ENCODE measurements at places on chromosomes 4 and X. TPM values are rescaled to one million over a fixed set of nuclear protein-coding genes. Genes with fewer than 3 reads are reported as not detected.

ADH6 gene
- total RNA-seq: not detected

FRG2 gene
- 0.17 TPM for total RNA-seq

CXCL6 gene
- 0.15 TPM for total RNA-seq

SMIM10 gene
- total RNA-seq: 12.6 TPM

ADH5 gene
- 126 TPM for total RNA-seq

TRIML2 gene
- 0.27 TPM for total RNA-seq

EXOC1 gene
- 13.8 TPM for total RNA-seq

TMSB15B gene
- 34.3 TPM for total RNA-seq

DBET gene
- not detected for total RNA-seq

RAI2 gene
- total RNA-seq: not detected

REELD1 gene
- total RNA-seq: not detected

SCML1 gene
- total RNA-seq: 10.3 TPM

BEX5 gene
- total RNA-seq: 1.4 TPM

MAOB gene
- total RNA-seq: 0.30 TPM

MND1 gene
- total RNA-seq: 18.4 TPM

SLC34A2 gene
- total RNA-seq: not detected

FAM53A gene
- 7.3 TPM for total RNA-seq

ODAM gene
- not detected for total RNA-seq

ZXDA gene
- 6.8 TPM for total RNA-seq

MEPE gene
- total RNA-seq: 0.07 TPM

GPR143 gene
- total RNA-seq: not detected

MSANTD1 gene
- not detected for total RNA-seq

RAB9B gene
- 5.5 TPM for total RNA-seq

CT47B1 gene
- total RNA-seq: not detected

IRS4 gene
- not detected for total RNA-seq

FANCB gene
- total RNA-seq: 10.4 TPM

ADGRG2 gene
- total RNA-seq: not detected

HTR2C gene
- total RNA-seq: 0.76 TPM

CNOT6L gene
- 5.8 TPM for total RNA-seq

SYP gene
- 0.25 TPM for total RNA-seq

PCDH11X gene
- total RNA-seq: not detected

CT45A1 gene
- total RNA-seq: not detected

S100G gene
- total RNA-seq: not detected

SHROOM2 gene
- total RNA-seq: 0.98 TPM

RNF175 gene
- total RNA-seq: not detected

AASDH gene
- total RNA-seq: 7.3 TPM

ATOH1 gene
- total RNA-seq: not detected

EREG gene
- 1.6 TPM for total RNA-seq

PPEF2 gene
- total RNA-seq: not detected

SUPT20HL2 gene
- total RNA-seq: not detected

LRCH2 gene
- 15.8 TPM for total RNA-seq

TRIM75 gene
- not detected for total RNA-seq

PWWP3B gene
- not detected for total RNA-seq

CD38 gene
- total RNA-seq: 0.44 TPM

BEX2 gene
- total RNA-seq: 8.9 TPM

SLC30A9 gene
- total RNA-seq: 51.8 TPM

RGN gene
- total RNA-seq: 1.9 TPM

KIAA1210 gene
- total RNA-seq: 0.02 TPM

TREX2 gene
- total RNA-seq: 1.6 TPM

CXorf38 gene
- total RNA-seq: 15.3 TPM

NLRP2B gene
- not detected for total RNA-seq

UCHL1 gene
- total RNA-seq: 1,483 TPM

FABP2 gene
- not detected for total RNA-seq

IL21 gene
- not detected for total RNA-seq

RAB40AL gene
- not detected for total RNA-seq

CXCL11 gene
- total RNA-seq: 0.74 TPM

PAGE2 gene
- not detected for total RNA-seq

C4orf50 gene
- total RNA-seq: not detected

All from M059J (cell line).